Activated CD4-positive, alpha-beta T cell treated with anti-CD3 and anti-CD28 coated beads, Interleukin-2, amount 10 ng/mL, durations not matched to agents 7 days and 5 days (primary cell): ENCODE measurements at places on chromosomes 5 and 9.

- no peaks in the 10 kb centered on the region for H3K27me3 ChIP-seq
- no peak overlapping the region for H3K27ac ChIP-seq
- H3K4me1 ChIP-seq = peaks cover 6% of the 10 kb centered on the region
- H3K4me3 ChIP-seq = no peak overlapping the region
- H3K36me3 ChIP-seq = peaks cover 59% of the 10 kb centered on the region
- no peak for DNase-seq
Measured at GRCh38 chr9:71744754-71745521, 23.4 kb downstream of the CEMIP2 start.

GRCh38 chr5:73256462-73256861, 83.5 kb downstream of the TMEM174 start:
- H3K27ac ChIP-seq = no peak overlapping the region
- H3K36me3 ChIP-seq = no peaks in the 10 kb centered on the region
- no peak overlapping the region for H3K4me3 ChIP-seq

DNA sequence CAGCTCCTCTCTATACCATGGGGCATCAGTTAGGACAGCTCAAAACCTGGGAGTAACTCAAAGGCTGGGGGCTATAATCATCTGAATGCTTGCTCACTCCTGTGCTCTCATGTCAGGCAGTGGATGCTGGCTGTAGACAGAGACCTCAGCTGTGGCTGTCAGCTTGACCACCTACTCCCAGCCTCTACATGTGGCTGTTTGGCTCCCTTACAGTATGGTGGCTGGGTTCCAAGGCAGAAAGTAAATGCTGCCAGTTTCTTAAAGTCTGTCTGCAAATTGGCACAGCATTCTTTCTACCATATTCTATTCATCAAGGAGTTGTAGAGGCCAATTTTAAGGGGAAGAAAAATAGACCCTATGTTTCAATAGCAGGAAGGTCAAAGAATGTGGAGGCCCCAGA, 66.9 kb downstream of the TMC1 start:
- no peaks in the 10 kb centered on the region for H3K27me3 ChIP-seq
- H3K4me3 ChIP-seq = no peak overlapping the region
- H3K36me3 ChIP-seq = peaks cover 4% of the 10 kb centered on the region
- no peak for DNase-seq

DNA sequence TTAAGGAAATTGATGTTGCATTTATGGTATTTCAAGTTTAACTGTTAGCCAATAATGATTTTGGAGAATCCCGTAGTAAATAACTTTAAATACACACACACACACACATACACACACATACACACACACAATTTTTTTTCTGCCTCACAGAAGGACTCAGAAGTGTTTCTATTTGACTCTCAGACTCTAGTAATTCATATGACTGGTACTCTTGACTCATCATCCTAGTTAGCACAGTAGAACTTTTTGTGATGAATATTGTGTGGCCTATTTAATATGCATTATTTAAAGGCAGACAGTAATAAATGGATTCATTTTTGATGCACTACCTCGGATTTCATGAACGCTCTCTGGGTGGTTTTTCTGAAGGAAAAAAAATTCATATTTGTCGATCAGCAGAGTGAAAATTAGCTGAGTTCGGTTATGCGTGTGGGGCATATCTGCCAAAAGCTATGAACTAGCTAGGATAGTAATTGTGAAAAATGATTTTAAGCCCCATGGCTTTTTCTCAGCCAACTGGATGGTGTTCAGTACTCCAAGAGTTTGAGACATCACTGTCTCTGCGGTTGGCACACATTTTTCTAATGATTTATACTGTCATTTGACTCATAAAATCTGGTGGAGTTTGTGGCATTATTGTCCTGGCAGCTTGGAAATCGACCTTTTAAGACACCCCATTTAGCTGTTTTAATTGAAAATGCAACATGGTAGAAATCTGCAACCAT, 102.2 kb downstream of the PCSK5 start:
- H3K27ac ChIP-seq = no peak overlapping the region
- peaks cover 2% of the 10 kb centered on the region for H3K4me1 ChIP-seq
- H3K27me3 ChIP-seq = no peaks in the 10 kb centered on the region
- DNase-seq = no peak

DNA sequence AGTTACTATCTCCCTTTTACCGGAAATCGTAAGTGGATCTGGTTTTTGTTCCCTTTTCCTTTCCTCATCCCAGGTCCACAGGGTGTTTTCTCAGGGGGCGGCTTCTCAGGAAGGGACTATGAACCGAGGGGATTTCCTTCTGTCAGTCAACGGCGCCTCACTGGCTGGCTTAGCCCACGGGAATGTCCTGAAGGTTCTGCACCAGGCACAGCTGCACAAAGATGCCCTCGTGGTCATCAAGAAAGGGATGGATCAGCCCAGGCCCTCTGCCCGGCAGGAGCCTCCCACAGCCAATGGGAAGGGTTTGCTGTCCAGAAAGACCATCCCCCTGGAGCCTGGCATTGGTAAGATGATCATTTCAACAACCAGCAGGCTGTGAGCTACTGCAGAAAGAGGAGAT, 75.8 kb downstream of the GOLPH3 start:
- no peak overlapping the region for H3K4me3 ChIP-seq
- peaks cover 8% of the 10 kb centered on the region for H3K36me3 ChIP-seq

DNA sequence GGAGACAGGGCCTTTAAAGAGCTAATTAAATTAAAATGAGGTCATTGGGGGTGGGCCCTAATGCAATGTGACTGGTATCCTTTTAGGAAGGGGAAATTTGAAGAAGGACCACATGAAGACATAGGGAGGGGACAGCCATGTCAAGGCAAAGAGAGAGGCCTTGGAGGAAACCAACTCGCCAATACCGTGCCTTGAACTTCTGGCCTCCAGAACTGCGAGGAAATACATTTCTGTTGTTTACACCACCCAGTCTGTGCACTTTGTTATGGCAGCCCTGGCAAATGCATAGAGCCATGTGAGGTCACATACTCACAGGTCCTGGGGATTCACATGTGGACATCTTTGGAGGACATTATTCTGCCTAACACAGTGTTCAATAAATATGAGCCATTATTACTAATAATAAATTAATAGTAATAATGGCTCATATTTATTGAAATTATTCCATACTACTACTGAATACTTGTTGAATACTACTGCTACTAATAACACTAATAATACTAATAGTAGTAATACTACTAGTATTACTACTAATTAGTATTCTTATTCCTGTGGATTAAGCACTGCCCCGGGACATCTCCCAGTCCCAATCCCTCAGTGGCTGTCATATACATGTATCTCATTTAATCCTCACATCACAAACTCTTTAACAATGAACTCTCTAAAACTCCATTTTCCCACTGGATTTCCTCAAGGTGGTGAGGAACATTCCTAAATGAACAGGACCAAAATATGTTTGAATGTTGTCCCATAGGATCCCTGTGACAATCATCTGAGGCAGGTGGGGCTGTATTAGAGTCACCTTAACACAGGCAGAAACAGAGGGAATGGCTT, 8.4 kb downstream of the TRAF1 start:
- no peak for DNase-seq
- peaks cover 87% of the 10 kb centered on the region for H3K36me3 ChIP-seq
- H3K4me1 ChIP-seq = peaks cover 85% of the 10 kb centered on the region
- H3K27me3 ChIP-seq = no peaks in the 10 kb centered on the region
- peak overlapping the region; percentile 77 for H3K27ac ChIP-seq
- H3K4me3 ChIP-seq = no peak overlapping the region

- no peak overlapping the region for H3K4me3 ChIP-seq
- no peaks in the 10 kb centered on the region for H3K36me3 ChIP-seq
- peaks cover 13% of the 10 kb centered on the region for H3K4me1 ChIP-seq
- no peak for DNase-seq
Measured at GRCh38 chr9:127058011-127058644, 64.3 kb downstream of the ANGPTL2 start.

GRCh38 chr9:130912932-130913598, 16.5 kb upstream of the QRFP start:
- no peak for DNase-seq
- no peaks in the 10 kb centered on the region for H3K36me3 ChIP-seq
- no peak overlapping the region for H3K27ac ChIP-seq
- no peak overlapping the region for H3K4me3 ChIP-seq
- H3K4me1 ChIP-seq = no peaks in the 10 kb centered on the region
- peaks cover under 1% of the 10 kb centered on the region for H3K27me3 ChIP-seq

- no peak for DNase-seq
- no peaks in the 10 kb centered on the region for H3K27me3 ChIP-seq
- H3K4me3 ChIP-seq = no peak overlapping the region
- H3K4me1 ChIP-seq = no peaks in the 10 kb centered on the region
Measured at GRCh38 chr9:81563020-81563407, 126.3 kb downstream of the TLE1 start.

DNA sequence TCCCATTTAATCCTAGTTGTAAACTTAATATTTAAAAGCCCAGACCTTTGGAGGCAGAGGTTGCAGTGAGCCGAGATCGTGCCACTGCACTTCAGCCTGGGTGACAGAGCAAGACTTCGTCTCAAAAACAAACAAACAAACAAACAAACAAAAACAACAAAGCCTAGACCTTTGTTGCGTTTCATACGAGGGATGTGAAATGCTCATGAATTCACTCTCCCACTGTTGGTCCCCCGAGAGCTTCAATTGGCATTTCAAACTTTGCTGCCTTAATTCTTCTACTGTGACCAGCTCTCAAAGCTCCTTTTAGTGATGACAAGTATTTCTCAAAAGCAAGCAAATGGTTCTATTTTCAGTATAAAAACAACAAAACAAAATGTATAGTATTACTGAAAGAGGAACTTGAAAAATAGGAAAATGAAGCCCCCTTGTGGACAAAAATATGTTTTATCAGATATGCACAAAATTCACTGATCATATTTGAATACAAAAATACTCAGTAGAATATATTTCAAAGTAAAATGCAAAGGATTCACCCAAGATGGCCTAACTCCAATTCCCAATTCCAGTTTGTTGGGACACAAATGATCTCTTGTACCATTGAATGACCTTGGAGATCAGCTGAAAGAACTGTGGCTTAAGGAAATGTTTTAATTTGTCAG, 140.4 kb downstream of the ESM1 start:
- no peak overlapping the region for H3K27ac ChIP-seq
- H3K27me3 ChIP-seq = peaks cover 21% of the 10 kb centered on the region
- H3K36me3 ChIP-seq = no peaks in the 10 kb centered on the region

DNA sequence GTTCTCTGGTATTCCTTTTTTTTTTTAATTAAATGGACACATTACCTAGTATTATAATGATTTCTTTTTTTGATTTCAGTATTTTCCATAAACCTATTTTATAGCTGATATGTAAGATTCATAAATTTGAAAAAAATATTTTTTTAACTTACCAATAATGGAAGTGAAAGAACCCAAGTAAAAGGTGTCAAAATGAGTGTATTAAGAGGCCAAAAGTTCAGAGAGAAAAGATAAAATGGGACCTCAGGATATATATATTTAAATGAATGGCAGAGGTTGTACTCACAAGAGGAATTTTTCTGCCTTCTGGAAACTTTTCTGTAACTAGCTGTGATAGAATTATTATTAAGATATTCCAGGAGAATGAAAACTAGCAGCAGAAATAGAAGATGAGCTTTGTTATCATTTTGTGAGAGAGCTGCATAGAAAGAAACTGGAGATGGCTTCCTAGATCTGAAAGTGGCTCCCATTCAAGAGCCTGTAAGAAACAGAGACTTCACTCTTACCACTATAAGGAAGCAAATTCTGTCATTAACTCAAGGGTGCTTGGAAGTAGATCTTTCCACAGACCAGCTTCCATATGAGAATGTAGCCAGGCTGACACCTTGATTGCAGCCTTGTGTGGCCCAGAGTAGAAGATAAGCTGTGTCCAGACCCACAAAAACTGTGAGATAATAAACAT, 91.7 kb downstream of the MRPS30 start:
- no peak for DNase-seq
- no peak overlapping the region for H3K4me3 ChIP-seq
- no peaks in the 10 kb centered on the region for H3K36me3 ChIP-seq
- no peaks in the 10 kb centered on the region for H3K4me1 ChIP-seq
- no peak overlapping the region for H3K27ac ChIP-seq

DNA sequence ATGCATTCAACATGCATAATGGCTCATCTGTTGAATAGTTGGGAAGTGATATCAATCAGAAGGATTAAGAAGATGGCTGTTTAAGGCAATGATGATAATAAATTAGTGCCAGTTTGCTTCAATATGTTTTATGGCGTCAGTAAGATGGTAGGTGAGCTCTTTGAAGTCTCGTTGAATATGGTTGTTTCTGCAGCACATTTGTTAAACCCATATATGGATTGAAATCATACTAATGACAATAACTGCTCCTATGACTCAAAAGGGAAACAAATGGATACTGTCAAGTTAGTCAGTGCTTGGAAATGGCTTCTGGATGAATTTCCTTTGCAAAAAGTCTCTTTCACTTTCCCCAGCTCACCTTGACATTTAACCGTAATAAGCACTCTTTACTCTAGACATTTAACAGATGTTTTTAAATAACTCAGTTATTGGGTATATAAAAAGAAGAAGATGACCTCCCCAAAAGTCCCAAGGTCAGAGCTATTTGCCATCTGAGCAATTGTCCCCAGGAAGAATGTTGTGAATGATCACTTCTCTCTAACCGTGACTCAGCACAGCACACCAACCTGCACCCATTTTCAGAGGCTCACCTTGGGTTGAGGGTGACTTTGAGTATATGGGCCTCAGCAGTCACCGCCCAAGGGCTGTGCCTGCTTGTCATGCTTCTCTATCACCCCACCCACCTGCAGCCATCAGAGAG, 133.4 kb downstream of the GRIA1 start:
- H3K27ac ChIP-seq = no peak overlapping the region
- no peaks in the 10 kb centered on the region for H3K4me1 ChIP-seq
- H3K27me3 ChIP-seq = no peaks in the 10 kb centered on the region
- no peaks in the 10 kb centered on the region for H3K36me3 ChIP-seq
- H3K4me3 ChIP-seq = no peak overlapping the region

DNA sequence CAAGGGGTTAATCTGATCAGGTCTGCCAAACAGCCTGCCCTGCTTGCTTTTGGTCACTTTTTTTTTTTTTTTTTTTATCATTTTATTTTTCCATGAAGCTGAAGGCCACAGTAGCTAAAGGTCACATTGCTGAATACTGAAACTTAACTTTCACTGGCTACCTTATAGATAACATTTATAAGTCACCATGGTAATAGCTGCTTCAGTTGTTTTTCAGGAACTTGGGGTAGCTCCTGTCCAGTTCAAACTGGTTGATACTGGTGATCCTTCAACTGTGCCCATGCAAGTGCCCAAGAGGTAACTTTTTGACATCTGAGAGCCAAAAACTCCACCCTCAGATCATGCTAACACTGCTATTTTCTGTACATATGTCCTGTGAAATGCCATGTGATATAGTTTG, 68.3 kb upstream of the RGS7BP start:
- DNase-seq = no peak
- no peaks in the 10 kb centered on the region for H3K27me3 ChIP-seq
- H3K4me1 ChIP-seq = no peaks in the 10 kb centered on the region
- no peaks in the 10 kb centered on the region for H3K36me3 ChIP-seq
- H3K27ac ChIP-seq = no peak overlapping the region

- H3K27ac ChIP-seq = no peak overlapping the region
- no peak overlapping the region for H3K4me3 ChIP-seq
- peaks cover 39% of the 10 kb centered on the region for H3K4me1 ChIP-seq
- H3K27me3 ChIP-seq = no peaks in the 10 kb centered on the region
- H3K36me3 ChIP-seq = peaks cover 55% of the 10 kb centered on the region
Measured at GRCh38 chr5:159186319-159186718, 23.0 kb downstream of the RNF145 start.

GRCh38 chr5:34916518-34916917, 1.0 kb downstream of the BRIX1 start:
- H3K27me3 ChIP-seq = no peaks in the 10 kb centered on the region
- H3K4me3 ChIP-seq = no peak overlapping the region
- peak overlapping the region; percentile 68 for H3K27ac ChIP-seq
- peaks cover 41% of the 10 kb centered on the region for H3K4me1 ChIP-seq
- DNase-seq = no peak

- no peaks in the 10 kb centered on the region for H3K27me3 ChIP-seq
- H3K27ac ChIP-seq = peak overlapping the region; percentile 69
- H3K4me1 ChIP-seq = no peaks in the 10 kb centered on the region
- peaks cover 38% of the 10 kb centered on the region for H3K36me3 ChIP-seq
Measured at GRCh38 chr9:129006328-129007034, 21.6 kb downstream of the SH3GLB2 start.
